Ascending aorta (tissue), 2 donors: ENCODE measurements at places on chromosomes 2 and 18. TPM values are rescaled to one million over a fixed set of nuclear protein-coding genes. Genes with fewer than 3 reads are reported as not detected.

- no peak overlapping the region for H3K4me3 ChIP-seq
- H3K36me3 ChIP-seq, result no peaks in the 10 kb centered on the region
- H3K27me3 ChIP-seq, result no peaks in the 10 kb centered on the region
- H3K27ac ChIP-seq, result no peak overlapping the region
- no peak for DNase-seq
Observed at GRCh38 chr18:70405052-70405451, 116.2 kb downstream of the SOCS6 start.

Gene GAL3ST2
- total RNA-seq, result not detected

Gene NCKAP5
- total RNA-seq, result 0.75 TPM

Gene TXNDC2
- not detected for total RNA-seq
